ENCODE measurements at places on chromosomes 12 and 14. TPM values are rescaled to one million over a fixed set of nuclear protein-coding genes. Genes with fewer than 3 reads are reported as not detected.

Gene TMEM233
- total RNA-seq: not detected

Gene ACVRL1
- total RNA-seq: not detected

Gene GNPTAB
- total RNA-seq: 64.2 TPM

GRCh38 chr12:89980236-89980635 lies 271.6 kb upstream of the ATP2B1 start:
- DNase-seq: no peak

- no peak for DNase-seq
These were observed 49.4 kb downstream of the DPF3 start for GRCh38 chr14:72844524-72844923.

- DNase-seq: peak; percentile 5
These were observed 736 bp upstream of the PHLDA1 start for GRCh38 chr12:76032043-76032981.

DNA sequence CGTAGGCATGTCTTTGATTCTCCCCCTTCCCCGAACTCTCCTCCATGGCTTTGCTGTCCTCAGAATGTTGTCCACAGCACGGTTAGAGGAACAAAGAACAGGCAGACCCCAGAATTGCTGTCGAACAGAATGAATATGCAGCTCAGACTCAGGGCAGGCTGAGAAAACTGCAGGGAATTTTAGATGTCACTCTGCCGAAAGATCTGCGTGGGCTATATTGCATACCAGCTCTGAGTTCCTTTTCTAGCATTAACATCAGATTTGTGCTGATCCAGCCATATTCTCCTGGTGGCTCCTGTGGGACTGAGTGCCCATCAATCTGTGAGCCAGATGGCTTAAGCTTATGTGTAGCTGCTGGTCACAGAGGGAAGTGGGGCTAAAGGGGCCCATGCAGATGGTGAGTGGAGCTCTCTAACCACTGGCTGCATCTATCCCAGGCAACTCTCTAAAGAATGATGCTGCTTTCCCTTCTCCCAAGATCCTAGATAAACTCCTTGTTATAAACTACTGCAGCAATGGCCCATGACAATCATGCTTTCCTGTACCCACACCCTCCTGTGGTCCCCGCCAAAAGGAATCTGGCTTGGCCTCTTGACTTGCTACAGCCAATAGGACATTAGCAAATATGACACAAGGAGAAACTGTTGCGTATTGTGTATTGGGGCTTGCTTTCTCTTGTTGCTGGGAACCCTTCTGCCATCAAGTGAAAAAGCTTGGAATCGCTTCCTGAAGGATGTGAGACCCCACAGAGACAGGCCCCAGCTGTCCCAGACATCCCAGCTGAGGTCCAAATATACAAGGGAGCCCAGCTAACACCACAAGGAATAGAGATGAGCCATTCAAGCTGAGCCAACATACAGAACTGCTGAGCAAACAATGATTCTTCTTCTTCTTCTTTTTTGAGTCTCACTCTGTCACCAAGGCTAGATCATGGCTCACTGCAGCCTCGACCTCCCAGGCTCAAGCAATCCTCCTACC lies 101.3 kb downstream of the FOXN3 start:
- DNase-seq: no peak

GRCh38 chr12:92289629-92290349 lies 144.1 kb upstream of the BTG1 start:
- DNase-seq: no peak

- DNase-seq: no peak
These were observed 21.3 kb downstream of the YAF2 start for GRCh38 chr12:42216737-42217136.

DNA sequence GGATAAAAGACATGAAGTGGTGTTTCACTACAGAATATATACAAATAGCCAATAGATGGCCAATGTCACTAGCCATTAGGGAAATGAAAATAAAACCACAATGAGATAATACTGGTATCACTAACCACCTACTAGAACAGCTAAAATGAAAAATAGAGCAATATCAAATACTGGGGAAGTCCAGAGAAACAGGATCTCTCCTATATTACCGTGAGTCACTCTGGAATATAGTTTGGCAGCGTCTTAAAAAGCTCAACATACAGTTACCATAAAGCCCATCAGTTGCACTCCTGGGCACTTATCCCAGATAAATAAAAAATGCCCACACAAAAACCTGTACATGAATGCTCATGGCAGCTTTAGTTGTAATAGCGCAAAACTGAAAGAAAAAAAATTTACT lies 101.7 kb downstream of the TMTC1 start:
- no peak for DNase-seq

DNA sequence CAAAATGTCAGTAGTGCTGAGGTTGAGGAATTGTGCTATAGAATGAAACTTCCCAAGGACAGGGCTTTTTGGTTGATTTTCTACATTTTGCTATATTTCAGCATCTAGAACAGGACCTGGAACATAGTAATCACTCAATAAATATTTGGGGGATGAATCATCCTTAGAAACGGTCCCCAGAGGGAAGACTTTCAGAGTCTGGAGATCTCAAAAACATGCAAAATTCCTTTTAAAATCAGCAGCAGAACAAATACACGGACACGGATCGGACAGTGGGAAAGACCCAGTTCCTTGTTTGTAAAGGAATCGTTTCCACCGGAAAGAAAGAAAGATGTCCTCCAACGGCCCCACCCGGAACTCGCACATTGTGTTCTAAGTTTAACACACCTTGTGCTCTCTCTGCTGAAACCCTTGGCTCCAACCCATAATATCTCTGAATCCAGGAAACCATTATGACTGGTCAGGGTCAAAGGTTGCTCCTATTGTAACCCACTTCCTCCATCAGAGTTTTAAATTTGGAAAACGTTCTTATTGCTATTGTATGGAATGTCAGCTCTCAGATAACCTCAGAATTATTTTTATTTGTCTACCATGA lies 617.2 kb downstream of the MED13L start:
- no peak for DNase-seq

All from naive thymus-derived CD8-positive, alpha-beta T cell (primary cell).